ENCODE measurements at places on chromosomes 2 and 18.

DNA sequence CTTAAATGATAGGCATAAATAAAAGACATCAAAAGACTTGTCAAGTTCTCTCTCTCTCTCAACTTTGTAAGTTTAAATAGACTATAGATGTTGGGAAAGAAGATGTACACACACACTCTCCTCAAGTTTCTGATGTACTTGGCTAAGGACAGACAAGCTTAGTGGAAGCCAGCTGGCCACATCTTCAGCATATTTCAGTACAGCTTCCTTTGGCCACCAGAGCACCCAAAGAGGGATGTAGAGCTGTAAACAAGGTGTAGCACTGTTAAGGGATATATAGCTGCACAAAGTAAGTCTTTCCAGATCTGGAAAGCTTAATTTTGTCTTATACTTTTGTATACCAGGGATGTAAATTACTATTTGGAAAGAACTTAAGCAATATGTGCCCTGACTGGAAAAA, 64.3 kb upstream of the MSTN start:
- no peak for DNase-seq

DNA sequence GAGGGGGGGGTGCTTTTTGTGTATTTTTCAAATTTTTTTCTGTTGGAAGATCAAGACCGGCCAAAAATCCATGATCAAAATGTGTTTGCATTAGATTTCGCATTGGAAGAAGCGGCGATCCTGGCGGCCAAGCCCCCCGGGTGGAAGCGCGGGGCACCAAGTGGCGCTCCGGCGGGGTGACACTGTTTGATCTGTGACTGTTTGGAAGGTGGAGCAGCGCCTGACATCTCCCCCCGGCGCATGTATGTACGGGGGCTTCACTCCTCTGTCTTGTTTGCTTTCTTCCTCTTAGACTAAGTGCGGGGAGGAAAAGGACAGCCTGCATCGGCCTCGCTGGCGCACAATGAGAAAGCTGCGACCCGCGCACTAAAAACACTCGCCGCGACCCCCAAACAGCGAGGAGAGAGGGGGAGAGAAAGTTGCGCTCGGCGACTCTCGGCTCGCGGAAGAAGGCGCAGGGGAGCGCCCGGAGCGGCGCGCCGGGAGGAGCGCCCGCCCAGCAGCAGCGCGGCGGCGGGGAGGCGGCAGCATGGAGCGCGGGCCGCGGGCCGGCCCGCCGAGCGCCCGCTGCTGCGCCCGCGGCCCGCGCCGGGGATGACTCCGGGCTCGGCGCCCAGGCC, 515 bp downstream of the TSHZ1 start:
- DNase-seq = no peak

- DNase-seq = no peak
These were observed 21.6 kb downstream of the TRPM8 start for GRCh38 chr2:233938676-233939370.

DNA sequence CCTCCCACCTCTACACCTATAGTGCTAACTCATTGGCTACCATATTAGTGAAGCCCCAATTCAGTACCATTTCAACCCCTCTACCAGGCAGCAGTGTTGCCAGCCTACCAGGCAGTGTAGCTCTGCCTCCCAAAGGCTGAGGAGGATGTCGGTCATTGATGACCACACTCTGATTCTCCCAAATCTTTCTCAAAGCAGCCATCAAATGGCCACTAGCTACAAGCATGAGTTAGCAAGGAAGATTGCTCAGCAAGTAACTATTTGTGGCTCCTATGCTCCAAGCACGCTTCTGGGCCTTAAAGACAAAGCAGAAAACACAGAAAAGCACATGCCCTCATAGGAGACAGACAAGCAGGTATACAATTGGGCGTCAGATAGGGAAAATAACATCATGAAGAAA, 42.7 kb upstream of the AFF3 start:
- DNase-seq = no peak

DNA sequence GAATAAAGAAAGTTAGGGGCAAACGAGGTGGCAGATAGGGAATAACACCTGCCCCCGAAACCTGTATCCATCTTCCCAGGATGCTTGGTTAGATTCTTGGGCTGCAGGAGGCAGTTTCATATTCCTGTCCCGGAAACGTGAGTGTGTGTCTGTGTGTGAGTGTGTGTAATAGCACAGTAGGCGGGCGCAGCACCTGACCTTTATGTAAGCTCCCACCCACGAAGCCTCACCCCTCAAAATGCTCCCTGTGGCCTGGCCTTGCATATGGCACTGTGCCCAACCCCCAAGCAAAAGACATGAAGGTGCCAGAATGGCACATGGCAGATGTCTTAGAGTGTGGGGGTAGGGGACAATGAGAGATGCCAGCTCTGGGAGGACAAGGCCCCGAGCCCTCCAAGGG, 48.9 kb downstream of the EFR3B start:
- DNase-seq = no peak

DNA sequence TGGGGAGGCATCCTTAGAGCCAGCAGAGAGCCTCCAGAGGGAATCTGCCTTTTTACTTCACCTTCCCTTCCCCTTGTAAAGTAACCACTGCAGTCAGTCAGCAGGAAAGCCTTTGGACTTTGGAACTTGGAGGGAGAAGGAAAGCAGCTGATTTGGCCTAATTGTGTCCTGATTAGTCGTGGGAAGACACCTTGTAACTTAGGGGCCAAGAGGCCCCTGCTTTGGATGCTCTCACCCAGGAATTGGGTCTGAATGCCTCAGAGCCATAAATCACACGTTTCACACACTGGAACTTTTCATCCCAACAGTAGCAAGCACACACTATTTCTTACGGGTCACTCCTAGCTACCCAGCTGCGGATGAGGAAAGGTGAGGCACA, 81.0 kb upstream of the PPM1B start:
- no peak for DNase-seq

DNA sequence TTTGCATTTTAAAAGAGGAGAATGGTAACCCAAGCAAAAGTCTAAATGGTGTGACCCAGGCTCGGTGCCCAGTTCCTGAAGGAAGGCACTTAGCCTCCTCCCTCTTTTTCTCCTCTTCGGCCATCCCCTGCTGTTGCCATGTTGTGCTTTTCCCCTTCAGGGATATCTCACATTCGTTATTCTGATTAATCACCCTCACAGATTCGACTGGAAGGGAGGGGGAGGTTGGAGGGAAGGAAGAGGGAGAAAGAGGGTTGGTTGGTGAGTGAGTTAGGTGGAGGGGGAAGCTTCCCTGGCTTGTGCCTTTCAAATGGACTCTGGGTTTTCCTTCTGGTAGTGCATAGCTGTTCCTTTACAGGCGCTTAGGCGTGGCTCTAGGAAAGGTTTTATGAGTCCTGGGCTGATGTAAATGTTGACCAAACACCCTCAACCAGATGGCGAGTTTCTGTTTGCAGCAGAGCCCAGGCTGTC, 39.0 kb upstream of the LYPD6B start:
- DNase-seq = no peak

DNA sequence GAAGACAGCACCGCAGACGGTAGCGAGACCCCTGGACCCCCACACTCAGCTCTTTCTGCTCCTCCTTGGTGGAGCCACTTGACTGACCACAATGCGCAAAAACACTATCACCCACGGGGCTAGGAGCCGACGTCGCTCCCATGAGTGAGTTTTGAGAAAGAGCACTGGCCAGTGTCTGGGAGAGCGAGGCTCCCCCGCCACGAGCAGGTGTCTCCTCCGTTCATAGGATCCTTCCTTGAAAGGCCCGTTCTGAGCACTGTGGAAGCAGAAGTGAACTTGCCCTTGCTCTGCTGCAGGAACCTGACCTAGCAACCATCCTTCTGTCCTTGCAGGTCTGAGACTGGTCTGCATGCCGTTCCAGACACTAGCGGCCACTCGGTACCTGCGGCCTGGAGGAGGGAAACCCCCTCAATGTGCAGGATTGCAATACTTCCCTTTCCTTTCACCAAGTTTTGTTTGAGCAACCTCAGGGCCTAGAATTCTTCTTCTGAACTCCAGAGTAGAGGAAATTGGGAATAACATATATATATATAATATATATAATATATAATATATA, 12.9 kb upstream of the ZNF516 start:
- DNase-seq = no peak

GRCh38 chr2:239596253-239596652, 195.4 kb upstream of the HDAC4 start:
- no peak for DNase-seq
